ENCODE measurements at places on chromosomes 11 and 22.

- DNase-seq, result peak; percentile 54
These were observed 55.2 kb downstream of the PANX1 start for GRCh38 chr11:94183886-94184264.

DNA sequence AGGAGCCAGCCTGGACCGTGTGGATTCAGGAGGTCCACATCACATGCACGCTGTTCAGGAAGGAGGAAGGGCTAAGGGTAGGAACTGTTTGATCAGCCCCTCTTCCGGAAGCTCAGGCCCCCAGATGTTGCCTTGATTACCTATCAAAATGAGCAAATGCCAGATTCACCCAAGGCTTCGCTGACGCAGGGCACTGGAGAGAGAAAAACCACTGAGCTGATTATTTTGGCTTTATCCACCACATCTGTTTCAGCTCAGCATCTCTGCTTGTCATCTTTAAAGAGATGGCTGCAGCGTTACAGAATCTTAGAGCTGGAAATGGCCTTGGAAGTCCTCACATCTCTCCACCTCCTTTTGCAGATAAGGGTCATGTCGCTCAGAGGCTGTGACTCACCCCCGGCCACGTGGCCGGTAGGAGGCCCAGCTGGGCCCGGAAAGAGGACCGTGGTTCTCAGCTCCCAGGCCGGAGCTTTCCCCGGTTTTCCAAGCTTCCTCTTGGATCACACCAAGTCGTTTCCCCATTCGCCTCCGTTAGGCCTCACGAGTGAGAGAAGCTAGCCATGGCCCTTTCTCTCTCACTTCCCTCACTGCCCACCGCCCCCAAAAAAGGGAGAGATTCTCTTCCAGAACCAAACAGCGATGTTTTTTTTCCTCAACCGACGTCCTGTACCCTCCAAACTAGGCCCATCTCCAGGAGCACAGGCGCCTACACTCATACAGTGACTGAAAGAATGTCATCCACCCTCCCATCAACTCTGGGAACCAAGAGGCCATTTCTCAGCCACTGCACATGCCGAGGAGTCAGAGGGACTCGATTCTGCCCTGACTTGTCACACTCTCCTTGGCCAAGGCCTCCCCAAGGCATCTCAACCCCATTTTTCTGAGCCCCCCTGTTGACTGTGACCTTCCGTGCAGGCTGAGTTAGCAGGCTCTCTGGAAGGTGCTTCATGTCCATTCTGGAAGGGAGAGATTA lies 37.6 kb downstream of the LIF start:
- peak; percentile 89 for DNase-seq

DNA sequence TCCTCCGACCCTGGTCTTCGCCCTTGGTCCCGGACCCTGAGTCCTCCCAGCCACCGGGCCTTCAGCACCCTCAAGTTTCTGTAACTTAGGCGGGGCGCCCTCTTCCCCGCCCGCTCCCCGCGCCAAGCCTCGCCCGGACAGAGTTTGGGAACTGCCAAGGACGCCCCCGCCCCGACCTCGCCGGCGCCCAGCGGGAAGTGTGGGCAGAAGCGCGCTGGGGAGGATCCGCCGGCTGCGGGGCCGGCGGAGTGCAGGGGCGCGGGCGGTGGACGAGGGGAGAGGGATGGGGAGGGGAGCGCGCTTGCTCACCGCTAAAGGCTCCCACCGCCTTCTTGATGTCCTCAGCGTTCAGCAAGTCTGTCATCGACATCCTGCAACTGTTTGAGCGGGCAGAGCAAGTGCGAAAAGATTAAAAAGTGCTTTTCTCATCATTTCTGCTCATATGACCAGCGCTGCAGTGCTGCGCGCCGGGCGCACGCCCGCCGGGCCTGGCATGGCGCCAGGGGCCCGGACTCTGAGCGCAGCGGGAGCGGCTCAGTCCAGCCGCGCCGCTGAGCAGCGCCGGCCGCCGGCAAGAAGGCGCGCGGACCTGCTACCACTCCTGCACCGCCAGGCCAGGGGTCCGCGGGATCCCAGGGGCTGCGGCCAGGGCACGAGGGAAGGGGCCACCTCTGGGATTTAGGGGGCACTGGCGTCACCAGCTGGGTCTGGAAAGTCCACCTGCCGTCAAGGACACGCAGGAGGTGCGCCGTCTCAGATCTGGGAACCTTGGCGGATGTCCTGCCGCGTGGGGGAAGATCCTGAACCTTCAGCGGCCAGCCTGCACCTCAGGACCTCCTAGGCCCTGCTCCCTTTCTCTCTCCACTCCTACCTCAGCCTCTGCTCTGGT lies at the start of gene PVALB:
Gene PVALB, minus strand, starts transcription at position 400 of the 889 bp plus-strand sequence. Its CDS starts 30 bp downstream, at position 370.
- DNase-seq, result peak; percentile 2

GRCh38 chr11:35681163-35681767 lies 18.7 kb downstream of the TRIM44 start:
- no peak for DNase-seq

DNA sequence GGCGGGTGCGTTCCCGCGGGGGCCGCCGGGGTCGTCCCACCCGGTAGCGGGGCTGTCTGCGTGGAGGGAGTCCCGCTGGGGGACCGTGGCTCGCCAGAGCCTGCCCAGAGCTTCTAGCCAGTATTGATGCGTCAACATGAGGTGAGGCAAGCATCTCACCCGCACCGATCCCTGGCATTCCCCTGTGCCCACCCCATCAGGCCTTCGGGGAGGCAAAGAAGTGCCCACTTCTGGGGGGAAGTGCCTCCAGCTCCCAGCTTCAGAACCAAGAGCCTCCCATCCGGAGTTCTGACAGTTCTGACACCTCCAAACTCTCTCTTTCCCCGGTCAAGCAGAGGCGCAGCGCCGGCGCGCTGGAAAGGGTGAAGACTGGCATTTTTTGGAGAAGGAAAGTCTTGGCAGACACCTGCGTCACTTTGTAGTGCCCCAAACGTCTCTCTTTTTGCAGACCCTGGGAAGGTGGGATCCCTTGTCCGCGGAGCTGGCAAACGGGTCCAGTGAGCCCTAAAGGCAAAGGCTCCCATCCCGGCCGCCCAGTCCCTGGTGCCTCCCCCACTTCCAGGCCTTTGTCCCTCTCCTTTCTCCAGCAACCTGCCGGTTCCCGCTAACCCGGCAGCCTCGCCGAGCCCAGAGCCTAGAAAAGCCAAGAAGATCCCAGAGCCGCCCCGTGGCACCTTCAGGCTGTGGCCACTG lies 3.2 kb upstream of the PAX6 start:
- no peak for DNase-seq

GRCh38 chr11:112165049-112165448 lies 1.2 kb upstream of the IL18 start:
- DNase-seq, result no peak

DNA sequence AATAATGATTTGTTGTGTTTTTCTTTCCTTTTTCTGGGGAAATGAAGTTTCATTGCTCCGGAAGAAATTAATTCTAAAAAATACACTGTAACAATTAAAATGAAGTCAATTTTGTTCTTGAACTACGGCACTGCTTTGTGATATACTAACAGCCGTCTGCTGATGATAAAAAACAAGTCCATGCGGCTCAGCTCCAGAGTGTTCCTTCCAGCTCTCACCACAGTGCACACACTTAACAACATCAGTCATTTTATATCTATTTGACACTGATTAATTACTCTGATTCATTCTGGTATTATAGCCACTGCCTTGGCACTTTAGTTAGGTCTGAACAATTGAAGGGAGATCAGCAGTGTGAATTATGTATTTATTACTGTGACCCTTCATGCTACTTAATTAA lies 97.4 kb upstream of the SLC6A5 start:
- no peak for DNase-seq

DNA sequence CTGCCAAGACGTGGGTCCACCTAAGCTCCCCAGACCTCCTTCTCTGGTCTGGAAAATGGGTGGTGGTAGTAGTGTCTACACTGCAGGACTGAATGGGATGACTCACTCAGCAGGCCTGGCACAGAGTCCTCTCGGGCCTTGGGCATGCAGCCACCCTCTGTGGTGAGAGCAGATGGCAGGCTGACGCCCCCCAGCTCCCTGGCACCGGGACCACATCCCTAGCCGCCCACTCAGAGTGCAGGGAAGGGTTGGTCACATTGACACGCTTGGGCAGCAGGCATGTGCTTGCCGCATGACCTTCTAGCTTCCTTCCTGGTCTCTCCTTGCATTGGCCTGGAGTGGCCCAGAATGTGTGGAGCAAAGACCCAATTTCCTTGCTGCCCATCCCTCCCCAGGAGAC lies 30.7 kb upstream of the PRODH start:
- DNase-seq, result no peak

DNA sequence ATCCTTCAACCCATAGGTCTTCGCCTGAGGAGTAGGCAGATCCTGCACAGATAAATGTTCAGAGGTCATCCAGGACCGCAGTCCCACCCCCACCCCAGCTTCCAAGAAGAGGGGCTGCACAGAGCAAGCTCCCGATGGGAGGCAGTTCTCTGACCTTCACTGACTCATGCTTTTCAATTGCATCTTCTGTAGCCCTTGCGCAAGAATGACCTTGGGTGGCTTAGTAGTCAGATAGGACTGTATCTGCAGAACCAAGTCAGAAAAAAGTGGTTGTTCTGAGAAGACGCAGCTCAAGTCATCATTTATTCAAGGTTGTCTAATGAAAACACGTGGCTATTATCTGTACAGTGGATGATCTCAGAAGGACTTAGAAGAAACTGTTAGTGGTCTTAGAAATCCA lies 16.4 kb upstream of the GRAMD1B start:
- DNase-seq, result no peak

All from brain microvascular endothelial cell (primary cell).